ENCODE measurements at places on chromosomes 3 and 15.
A peak's percentile ranks its signal among the peaks of the same experiment; 100 is the strongest.

DNA sequence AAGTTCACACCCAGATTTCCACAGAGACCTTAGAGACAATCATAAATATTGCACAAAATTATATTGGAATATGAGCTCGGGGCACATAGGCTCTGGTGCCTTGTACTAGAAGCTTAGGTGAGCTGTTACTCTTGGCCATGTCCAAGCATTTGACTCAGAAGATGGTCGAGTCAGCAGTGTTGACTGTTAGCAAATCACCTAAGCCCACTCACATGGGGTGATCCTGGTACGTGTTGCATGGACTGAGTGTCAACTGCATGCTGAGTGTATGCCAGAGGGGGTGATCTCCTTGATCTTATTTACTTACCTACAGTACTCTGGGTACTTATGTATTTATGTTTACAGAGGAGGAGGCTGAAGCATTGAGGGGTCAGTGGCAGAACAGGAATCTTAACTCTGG is 14.0 kb downstream of the SMAD3 start:
- DNase-seq: no peak

DNA sequence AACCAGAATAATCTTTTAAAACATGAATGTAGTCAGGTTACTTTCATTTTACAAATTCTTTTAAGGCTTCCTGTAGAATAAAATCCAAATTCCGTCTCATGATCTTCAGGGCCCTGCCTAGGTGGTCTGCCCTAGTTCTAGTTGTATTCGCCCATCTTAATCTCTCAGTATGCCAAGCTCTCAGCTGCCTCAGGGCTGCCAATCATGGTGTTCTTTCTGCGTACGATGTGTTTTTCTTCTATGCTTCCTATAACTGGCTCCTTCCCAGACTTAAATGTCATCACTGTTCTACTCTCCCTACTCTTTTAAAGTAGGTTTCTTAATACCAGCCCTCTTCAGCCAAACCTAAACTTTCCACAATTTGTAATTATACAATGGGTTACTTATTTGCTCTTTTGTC is 107.4 kb downstream of the GREM1 start:
- DNase-seq: no peak

- DNase-seq: no peak
These were observed 27.9 kb upstream of the SLC6A6 start for GRCh38 chr3:14374444-14374883.

- DNase-seq: no peak
These were observed 880.2 kb downstream of the ROBO1 start for GRCh38 chr3:78887547-78888011.

GRCh38 chr3:47007482-47008233 is 28.2 kb downstream of the NBEAL2 start:
- no peak for DNase-seq

GRCh38 chr15:65132878-65133547 is 595 bp downstream of the PDCD7 start:
- peak; percentile 66 for DNase-seq

GRCh38 chr3:160773722-160774121 is 17.7 kb downstream of the PPM1L start:
- no peak for DNase-seq

GRCh38 chr15:47685141-47685870 is 32.0 kb upstream of the SEMA6D start:
- DNase-seq: peak; percentile 70

DNA sequence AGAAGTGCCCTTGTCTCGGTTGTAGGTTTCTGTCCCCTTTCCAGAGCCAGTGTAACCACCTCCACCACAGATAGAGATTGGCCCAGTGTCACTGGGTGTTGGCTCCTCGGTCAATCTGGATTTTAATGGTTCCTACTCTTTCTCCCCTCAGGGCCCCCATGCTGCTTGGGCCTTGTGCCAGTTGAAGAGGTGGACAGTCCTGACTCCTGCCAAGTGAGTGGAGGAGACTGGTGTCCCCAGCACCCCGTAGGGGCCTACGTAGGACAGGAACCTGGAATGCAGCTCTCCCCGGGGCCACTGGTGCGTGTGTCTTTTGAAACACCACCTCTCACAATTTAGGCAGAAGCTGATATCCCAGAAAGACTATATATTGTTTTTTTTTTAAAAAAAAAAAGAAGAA is 75.2 kb downstream of the BOC start:
- DNase-seq: no peak

GRCh38 chr15:63752075-63752684 is 81.6 kb downstream of the HERC1 start:
- DNase-seq: peak; percentile 61

DNA sequence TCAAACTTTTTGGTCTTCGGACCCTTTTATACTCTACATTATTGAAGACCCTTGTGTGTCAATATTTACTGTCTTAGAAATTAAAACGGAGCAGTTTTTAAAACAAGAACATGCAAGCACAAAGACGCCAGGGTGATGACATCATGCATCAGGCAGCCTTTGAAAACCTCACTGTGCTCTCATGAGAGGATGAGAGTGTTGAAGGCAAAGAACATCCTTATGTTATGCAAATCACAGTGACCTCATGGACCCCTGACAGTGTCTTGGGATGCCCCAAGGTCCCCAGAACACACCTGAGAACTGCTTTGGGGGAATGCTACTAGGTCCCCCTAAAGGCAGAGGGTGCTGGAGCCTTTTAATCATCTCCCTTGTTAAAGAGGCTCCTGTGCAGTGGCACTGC is 51.6 kb downstream of the CHDH start:
- DNase-seq: no peak

DNA sequence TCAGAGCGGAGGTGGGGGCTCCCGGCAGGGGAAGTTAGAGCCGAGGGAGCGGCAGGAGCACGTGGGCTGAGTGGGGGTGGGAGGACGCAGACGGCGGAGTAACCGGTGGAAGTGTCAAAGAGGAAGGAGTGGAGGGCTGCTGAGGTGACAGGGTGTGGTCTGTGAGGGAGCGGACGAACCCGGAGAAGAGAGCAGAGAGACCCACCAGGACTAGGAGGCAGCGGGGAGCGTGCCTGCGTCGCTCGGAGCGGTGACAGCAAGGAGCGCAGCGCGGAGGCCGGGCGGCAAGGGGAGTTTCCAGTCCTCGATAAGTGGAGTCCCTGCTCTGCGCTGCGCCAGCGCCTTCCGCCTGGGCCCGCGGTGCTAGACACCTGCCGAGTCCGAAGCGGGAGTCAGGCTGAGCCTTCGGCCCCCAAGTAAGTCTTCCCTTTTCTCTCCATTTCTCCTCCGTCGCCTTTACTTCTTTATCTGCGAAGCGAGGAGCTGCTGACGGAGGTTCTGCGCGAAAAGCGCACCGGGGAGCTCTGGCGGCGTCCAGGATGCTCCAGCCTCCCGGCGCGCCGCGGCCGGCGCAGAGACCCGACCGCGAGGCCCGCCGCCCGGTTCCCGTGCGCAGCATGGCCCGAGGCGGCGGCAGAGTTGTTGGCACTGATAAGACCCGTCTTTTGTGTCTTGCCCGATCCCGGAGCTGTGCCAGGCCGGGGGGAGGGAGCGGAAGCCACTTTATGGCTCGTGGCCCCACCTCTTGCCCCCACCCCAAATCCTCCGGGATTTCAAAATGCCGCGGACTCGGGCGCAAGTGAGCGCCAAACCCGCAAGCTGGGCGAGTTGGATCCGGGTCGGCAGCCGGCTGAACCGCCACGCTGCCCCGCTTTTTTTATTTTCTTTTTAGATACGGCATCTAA is 533.0 kb upstream of the SEMA6D start:
- DNase-seq: peak; percentile 3

DNA sequence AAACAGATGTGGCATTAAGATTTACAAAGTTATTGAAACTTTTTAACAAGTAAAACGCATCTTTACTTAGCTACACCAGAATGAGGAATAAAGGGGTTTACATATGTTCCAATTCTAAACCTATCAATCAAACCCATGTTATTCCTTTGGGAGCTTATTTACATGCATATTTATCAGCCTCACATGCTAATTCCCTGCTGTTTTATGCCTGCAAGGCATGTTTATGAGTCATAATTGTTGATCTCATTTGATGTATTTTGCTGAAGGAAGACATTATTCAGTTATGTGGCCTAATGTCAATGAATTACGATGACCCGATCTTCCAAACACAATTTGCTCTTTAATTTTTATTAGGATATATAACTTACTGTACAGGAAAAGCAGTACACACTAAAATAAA is 272.9 kb downstream of the TBC1D5 start:
- no peak for DNase-seq

GRCh38 chr3:160618878-160619277 is 53.5 kb upstream of the KPNA4 start:
- no peak for DNase-seq

DNA sequence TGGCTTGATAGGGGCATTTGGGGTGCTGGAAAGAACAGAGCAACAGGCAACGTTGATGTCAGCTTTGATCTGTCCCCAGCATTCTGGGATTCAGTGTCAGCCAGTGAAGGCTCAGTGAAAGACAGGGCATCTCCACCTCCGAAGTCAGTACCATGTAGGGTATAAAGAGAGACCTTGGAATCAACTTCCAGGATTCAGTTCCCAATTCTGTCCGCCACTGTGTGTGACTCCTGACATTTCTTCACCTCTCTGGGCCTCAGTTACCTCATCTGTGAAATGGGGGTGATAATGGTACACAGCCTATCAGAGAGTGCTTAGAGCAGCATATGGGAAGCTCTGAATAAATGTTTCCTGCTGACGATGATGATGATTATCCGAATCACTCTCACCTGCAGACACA is 55.6 kb upstream of the FLNB start:
- DNase-seq: no peak

- DNase-seq: no peak
These were observed 3.0 kb downstream of the VEPH1 start for GRCh38 chr3:157500232-157500631.

DNA sequence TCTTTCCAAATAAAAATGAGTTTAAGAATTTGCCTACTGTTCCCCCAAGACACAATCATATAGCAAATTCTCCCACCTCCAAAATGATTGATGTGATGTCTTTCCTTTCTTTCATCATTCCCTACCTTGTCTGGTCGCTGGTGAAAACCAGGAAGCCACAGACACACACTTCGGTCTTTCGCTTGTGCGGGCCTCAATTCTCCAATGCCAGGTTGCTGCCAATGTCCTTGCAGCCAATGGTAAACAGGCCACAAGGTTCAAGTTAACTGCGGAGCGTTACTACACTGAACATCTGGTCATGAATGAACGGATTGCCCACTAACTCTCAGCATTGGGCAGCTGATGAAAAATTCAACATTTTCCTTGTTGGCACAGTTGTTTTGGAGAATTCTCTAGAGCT is 192.2 kb downstream of the FOXP1 start:
- DNase-seq: no peak

GRCh38 chr15:99249270-99249841 is at the start of gene TTC23:
Gene TTC23 (minus strand): TSS chr15:99249581. CDS start chr15:99228712, 20,869 bp downstream.
- DNase-seq: peak; percentile 84

DNA sequence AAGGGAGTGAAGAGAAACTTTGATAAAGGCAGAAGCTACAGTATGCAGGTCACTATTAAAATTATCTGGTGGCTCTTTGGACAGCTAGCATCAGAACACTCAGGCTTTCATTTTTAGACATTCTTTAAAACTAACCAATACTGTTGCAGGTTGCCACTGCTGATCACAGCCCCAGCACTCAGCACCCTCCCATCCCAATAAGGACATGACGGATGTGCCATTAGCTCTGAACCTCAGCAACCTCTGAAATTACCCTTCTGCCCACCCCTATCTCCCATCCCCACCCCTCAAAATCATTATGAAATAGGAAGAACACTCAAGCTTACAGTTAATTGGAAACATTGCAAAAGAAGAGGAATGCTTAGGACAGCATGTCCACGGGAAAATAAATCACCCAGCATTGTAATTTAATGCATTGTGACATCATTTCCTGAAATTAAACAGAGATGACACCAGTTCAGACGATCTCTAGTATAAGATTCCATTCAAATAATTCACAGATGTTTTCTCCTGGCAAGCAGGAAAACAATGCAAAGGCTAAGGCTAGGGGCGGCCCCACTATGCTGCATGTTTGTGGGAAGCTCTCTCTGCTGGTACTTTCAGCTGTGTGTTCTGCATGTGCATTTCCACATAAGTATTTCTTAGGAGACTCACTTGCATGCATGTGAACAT is 71.6 kb downstream of the MEIS2 start:
- no peak for DNase-seq

- no peak for DNase-seq
These were observed 6.4 kb upstream of the FMN1 start for GRCh38 chr15:33200903-33201302.

GRCh38 chr15:101121511-101122090 is 130.2 kb downstream of the CHSY1 start:
- no peak for DNase-seq

DNA sequence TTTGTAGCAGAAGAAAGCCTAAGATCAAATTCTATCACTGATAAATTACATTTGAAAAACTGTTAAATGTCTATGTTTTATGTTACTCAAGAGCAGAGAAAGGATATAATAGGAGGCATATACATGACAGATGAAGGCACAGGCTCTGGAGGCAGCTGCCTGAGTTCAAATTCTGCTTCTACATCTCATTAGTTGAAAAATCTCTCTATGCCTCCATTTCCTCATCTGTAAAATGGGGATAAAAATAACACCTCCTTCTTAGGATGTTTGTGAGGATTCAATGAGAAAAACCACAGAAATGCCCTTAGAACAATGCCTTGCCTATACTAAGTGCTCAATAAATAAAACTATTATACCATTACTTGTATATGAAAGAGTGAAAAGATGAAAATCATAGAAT is 21.0 kb downstream of the TP53BP1 start:
- DNase-seq: no peak

DNA sequence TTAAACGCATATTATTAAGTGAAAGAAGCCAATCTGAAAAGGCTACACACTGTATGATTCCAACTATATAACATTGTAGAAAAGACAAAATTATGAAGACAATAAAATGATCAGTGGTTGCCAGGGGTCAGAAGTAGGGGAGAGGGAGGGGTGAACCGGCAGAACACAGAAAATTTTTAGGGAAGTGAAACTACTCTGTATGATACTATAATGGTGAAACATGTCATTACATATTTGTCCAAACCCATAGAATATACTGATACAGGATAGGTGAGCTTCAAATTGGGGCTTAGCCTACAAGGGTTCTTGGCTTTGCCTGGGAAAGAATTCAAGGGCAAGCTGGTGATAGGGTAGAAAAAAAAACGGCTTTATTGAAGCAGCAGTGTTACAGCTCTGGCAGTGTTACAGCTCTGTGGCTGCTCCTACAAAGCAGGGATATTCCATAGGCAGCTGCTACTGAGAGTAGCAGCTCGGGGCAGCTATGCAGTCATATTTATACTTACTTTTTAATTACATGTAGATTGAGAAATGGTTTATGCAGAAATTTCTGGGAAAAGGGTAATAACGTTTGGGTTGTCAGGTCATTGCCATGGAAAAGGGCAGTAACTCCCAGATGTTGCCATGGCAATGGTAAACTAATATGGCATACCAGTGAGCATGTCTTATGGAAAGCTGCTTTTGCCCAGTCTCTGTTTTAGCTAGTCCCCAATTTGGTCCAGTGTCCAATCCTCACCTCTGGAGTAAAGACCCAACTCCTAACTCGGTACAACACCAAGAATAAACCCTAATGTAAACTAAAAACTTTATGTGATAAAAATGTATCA is 125.1 kb upstream of the SLC25A36 start:
- DNase-seq: no peak

Measured in RWPE1 (cell line).